ENCODE measurements at places on chromosomes 11 and 22. TPM values are rescaled to one million over a fixed set of nuclear protein-coding genes. Genes with fewer than 3 reads are reported as not detected.
A peak's percentile ranks its signal among the peaks of the same experiment; 100 is the strongest.

DNA sequence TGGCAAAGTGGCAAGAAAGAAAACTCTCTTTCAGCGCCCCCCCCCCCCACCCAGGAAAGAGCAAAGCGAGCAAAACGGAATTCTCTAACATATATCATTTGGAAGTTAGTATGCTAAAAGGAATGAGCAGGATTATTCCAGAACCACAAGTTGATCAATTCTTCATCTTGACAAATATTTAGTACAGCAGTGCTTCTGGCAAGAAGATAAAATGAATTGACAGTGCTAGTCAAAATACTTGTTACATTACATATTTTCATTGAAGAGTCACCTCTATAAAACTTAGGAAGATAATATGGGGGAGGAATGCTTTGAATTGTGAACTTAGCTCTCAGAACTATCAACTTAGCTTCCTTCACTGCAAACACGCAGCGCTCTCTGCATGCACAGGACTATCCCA lies 377.4 kb downstream of the DYNC2H1 start:
- DNase-seq, result no peak

The ROBO3 gene
- total RNA-seq, result 11.7 TPM

- DNase-seq, result peak; percentile 27
Measured at GRCh38 chr11:75815345-75816168, 547 bp downstream of the UVRAG start.

The PRG2 gene
- total RNA-seq, result not detected

GRCh38 chr11:111703576-111703975 lies 62.6 kb downstream of the PPP2R1B start:
- no peak for DNase-seq

- no peak for DNase-seq
Measured at GRCh38 chr11:2651054-2651617, 48.7 kb downstream of the KCNQ1OT1 start.

The CHST1 gene
- 0.82 TPM for total RNA-seq

The POU2AF2 gene
- not detected for total RNA-seq

GRCh38 chr22:41873391-41873790 lies 40.5 kb downstream of the SREBF2 start:
- no peak for DNase-seq

GRCh38 chr11:34194576-34195335 lies 89.3 kb downstream of the NAT10 start:
- no peak for DNase-seq

The PHLDB1 gene
- total RNA-seq, result 93.5 TPM

The FAM181B gene
- 0.25 TPM for total RNA-seq

DNA sequence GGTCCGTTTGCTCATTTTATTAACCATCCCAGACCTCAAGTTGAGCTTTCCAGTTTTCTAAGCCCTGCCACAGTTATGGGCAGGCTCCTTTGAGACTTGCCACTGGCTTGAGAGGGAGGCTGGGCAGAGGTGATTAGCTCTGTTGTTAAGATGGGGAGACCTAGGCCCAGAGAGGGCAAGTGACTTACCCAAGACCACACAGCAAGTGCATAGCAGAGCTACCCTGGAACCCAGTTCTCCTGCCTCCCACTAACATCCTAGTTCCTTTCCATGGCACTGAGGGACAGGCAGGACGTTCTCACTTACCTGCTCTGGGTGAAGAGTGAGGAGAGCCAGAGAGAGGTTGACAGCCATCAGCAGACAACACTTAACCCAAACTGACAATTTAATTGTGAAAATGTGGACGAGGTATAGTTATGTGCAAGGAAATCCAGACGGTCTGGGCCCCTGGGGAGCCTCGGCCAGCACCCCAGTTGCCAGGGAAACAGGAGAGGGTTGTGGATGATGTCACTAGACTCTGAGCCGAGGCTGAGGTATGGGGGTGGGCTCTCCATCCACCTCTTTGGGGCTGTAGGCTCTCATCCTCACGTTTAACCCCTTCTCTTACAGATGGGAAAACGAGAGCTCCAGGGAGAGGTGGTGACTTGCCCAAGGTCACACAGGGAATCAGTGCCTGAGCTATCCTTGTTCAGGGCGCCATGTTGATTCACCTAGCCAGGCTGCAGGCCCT lies 12.3 kb upstream of the WNT11 start:
- DNase-seq, result no peak

The DMC1 gene
- 1.3 TPM for total RNA-seq

The ARL2 gene
- 14.9 TPM for total RNA-seq

GRCh38 chr11:85758480-85759039 lies 52.4 kb downstream of the SYTL2 start:
- no peak for DNase-seq

The CRYBB3 gene
- total RNA-seq, result not detected

- peak; percentile 5 for DNase-seq
Measured at GRCh38 chr22:25451480-25452114, 112.9 kb upstream of the GRK3 start.

DNA sequence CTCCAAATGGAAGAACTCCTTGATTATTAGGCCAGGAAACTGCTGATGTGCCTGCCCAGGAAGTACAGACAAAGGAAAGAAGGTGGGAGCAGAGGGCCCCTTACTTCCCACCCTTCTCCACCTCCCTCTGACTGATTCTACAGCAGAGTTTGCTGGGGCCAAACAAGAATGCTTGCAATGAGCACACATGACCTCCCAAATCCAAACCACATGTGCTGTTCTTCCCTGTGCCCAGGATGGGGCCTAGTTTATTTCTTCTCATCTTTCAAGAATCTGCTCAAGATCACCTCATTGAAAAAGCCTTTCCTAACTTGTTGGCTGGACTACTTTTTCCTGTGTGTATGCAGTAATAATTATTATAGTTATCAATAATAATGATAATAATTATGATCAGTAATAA lies 286.1 kb downstream of the RAB38 start:
- DNase-seq, result no peak

DNA sequence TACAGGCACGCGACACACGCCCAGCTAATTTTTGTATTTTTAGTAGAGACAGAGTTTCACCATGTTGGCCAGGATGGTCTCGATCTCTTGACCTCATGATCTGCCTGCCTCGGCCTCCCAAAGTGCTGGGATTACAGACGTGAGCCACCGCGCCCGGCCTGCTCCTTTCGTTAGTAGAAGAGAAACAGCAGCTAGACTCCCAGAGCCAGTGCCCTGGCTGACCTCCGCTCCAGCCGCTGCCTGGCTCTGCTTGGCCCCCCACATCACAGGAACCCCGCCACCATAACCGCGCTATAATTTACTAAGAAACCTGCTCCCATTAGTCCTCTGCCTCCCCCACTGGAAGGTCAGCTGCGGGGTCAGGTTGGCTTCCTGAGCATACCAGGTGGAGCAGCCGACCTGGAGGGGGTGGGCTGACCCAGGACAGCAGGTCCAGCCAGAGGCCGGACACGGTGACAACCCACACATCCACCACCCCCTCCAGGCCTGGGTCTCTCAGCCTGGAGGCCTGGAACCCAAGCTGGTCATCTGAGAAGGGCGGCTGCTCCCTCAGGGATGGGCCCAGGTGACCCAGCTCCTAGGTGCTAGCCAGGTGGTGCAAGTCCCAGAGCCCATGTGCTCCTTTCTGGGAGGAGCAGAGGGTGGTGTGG lies 7.5 kb upstream of the POLDIP3 start:
- no peak for DNase-seq

DNA sequence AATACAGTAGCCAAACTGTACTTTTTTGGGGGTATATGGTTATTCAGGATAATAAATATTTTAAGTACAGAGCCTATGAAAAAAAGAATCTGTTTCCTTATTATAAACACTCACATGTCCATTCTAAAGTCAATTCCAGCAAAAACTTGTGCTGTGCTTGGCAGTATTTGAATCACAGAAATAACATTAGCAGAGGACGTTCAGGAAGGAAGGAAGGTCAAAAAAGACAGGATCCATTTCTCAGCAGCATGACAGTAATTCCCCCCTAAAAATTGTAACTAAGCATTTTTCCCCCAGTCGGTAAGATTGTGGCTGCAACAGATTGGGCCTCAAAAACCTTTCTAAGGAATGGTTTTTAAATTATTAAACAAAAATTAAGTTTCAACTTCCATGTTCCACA lies 124.8 kb downstream of the ATG16L2 start:
- no peak for DNase-seq

DNA sequence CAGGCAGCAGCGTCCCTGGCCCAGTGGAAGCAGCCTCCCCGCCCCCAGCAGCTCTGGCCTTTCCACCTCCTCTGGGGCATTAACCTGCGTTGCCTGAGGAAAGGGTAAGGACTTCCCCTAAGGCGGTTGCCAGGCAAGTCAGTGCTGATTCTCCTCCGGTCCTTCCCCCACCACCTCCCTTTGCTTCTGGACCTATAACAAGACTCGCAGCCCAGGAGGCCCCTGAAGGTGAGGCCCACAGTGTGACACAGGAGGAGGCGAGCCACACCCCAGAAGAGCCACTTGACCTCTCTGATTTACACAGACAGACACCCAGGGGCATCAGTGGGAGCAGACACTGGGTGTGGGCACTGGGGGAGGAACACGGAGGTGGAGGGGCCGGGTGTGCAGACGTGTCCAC lies 35.4 kb downstream of the ASCL2 start:
- DNase-seq, result no peak

DNA sequence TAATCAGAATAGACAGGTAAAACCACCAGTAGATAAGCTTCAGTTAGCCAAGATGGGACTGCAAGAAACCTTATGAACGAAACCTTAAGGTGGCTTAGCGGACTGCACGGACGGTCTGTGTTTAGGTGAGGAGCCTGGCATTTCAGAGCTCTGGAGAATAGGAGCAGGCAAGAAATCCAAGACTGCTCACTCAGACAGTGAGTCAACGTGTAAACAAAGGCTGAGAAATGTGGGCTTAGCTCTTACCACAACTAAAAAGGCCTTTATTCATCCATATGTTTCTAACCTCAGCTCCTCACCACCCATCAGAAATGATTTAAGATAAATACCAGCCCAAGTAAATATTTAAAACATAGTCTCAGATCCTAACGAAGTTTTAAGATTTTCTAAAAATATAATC lies 657.7 kb downstream of the OPCML start:
- no peak for DNase-seq

DNA sequence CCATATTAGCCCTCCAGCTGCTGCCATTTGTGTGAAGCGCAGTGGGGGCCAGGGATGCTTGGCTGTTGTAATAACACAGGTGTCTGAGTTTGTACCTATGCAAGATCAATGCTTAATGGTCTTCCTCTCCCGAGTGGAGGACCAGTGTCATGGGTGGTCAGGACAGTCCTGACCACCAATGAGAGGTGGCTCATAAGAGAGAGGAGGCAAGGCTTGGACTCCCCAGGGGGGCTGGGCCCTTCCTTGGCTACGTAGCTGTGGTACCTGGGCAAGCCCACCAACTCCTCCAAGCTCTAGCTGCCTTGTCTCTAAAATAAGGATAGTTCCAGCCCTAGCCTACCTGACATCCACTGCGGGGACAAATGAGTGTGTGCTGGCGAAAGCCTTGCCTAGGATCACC lies 79.2 kb downstream of the OSBP2 start:
- DNase-seq, result no peak

The ACR gene
- not detected for total RNA-seq

GRCh38 chr22:29348041-29348440 lies 32.5 kb upstream of the RASL10A start:
- no peak for DNase-seq

The HOATZ gene
- not detected for total RNA-seq

DNA sequence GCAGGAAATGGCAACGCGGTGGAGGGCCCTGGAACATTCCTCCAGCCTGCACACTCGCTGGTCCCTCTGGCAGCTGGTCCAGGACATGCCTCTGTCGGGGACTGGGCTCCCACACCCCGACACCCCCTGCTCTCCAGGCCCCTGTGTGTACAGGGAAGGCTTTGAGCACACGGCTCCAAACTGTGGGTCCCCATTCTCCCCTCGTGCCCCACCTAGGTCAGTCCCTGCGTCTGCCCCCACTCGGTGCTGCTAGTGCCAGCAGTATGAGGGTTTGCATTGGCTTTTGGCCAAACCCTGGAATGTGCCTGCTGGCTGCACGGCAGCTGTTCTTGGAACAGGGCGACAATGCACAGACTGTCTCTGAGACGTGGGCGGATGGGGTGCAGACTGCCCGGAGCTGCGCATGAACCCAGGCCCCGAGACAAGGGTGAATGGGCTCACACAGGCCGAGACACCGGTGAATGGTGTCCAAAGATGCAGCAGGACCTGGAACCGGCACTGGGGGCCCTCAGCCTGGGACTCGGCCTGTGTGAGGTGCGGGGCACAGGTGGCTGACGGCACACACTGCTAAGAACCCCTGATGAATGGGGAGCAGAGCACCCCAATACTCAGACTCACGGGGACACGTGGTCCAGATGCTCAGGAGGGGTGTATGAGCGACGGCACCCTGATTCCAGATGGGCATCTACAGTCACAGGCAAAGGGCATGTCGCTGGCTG lies 7.5 kb upstream of the SYT8 start:
- peak; percentile 69 for DNase-seq

GRCh38 chr22:26079009-26079408 lies 90.3 kb upstream of the SEZ6L start:
- no peak for DNase-seq

The PGR gene
- total RNA-seq, result 0.63 TPM

- DNase-seq, result peak; percentile 89
Measured at GRCh38 chr11:4072668-4073285, 21.8 kb upstream of the RRM1 start.

The BIK gene
- total RNA-seq, result not detected

All from fibroblast of the aortic adventitia (primary cell).